CD4-positive, alpha-beta T cell treated with Interleukin-15 for 1 hour (primary cell): ENCODE measurements at places on chromosomes 2 and 18.

DNA sequence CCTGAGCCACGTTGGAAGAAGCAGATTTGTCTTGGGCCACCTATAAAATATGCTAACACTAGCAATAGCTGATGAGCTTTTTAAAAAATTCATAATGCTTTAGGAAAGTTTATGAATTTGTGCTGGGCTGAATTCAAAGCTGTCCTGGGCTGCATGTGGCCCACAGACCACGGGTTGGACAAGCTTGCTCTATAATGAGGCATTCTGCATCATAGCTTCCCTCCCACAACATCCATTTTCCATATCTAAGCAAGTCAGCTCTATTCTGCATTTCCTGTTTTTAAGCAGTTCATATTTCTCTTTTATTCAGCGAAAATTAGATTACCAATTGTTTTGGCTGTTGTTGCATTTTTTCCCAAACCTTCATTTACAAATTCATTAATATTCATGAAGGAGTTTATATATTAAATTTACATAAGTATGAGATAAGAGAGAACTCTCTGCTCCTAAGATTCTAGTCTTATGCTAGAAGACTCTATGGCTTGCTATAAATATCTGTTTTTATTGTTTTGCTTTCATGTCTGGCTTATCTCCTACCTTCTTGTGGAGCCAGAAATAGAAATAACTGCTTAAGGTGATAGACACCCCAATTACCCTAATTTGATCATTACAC, 114.5 kb upstream of the HNRNPA3 start:
- DNase-seq = no peak

DNA sequence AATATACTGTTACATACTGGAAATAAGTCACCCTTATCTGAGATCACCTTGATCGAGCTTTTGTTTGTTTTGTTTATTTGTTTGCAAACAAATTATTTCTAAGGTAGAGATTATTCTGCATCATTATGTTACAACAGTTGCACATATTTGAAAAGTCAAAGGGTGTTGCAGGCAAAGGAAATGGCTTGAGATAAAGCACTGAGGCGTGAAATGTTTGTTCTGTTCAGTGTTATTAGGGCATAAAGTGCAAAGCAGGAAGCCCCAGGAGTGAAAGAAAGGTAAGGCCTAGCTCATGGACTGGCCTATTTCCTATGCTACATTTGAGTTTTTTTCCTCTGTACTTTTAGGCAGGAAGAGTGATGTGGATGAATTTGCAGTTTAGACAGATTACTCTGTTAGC, 1815.6 kb upstream of the LRRTM1 start:
- no peak for DNase-seq

DNA sequence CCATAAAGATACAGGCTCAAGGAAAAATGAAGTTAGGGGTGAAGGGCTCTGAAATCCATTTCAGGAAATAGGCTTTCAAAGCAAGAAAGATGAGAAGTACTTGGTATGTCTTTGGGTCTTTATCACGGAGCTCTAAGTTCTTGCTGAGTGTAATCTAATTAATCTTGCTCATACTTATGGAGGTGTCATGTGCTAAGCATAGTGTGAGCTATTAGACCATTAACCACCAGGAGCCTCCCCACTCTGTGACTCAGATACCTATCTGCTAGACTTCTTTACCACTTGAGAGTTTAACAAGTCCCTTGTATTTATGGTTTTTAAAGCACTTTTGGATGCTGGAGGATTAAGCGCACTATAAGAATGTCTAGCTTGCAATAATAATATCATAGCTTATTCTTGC, 678.7 kb downstream of the EPHA4 start:
- DNase-seq = no peak

- DNase-seq = no peak
Measured at GRCh38 chr2:178449700-178450523, 1.1 kb downstream of the PRKRA start.
